ENCODE measurements at places on chromosomes 4 and X.
A peak's percentile ranks its signal among the peaks of the same experiment; 100 is the strongest.

- no peaks in the 10 kb centered on the region for H3K4me1 ChIP-seq
- no peak for DNase-seq
Measured at GRCh38 chr4:17962171-17962570, 59.4 kb downstream of the LCORL start.

DNA sequence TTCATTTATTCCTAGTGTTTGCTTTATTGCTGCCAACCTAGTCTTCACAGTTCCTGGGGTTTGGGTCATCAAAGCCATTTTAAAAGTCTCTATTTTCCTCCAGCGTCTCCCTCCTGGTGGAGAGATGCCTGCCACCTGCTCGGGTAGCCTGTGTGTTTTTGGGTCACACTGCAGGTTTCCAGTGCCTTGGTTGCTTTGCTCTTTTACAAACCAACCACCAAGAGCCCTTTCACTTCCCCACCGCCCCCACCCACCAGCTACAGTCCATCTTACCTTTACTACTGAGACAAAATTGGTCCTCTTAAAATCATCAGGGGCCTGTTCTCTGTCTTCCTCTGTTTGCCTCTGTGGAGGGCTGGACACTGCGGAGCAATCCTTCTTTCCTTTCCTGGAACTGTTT lies 280.5 kb upstream of the GATB start:
- H3K4me3 ChIP-seq = no peak overlapping the region
- peaks cover 9% of the 10 kb centered on the region for H3K4me1 ChIP-seq
- H3K27ac ChIP-seq = no peak overlapping the region
- no peaks in the 10 kb centered on the region for H3K36me3 ChIP-seq
- DNase-seq = no peak
- H3K27me3 ChIP-seq = peaks cover 24% of the 10 kb centered on the region

DNA sequence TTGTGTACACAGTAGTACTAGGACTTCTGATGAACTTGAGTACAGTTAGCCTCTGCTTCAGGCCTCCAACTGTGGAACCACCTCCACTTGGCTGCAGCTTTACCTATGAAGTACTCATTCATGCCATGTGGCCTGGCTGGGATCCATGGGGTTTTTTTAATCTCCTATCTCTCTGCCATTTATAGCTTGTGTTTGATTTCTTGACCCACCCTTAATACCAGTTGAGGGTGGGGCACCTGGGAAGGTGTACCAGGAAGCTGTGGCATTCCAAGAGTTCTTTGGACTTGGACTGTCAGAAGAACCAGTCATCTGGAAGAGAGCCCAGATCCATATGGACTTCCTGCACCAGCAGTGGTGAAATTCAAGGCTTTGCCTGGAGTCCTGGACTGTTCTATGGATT lies 230.1 kb downstream of the SHROOM3 start:
- peaks cover 39% of the 10 kb centered on the region for H3K4me1 ChIP-seq
- no peaks in the 10 kb centered on the region for H3K27me3 ChIP-seq
- DNase-seq = peak; percentile 90
- no peak overlapping the region for H3K4me3 ChIP-seq
- peak overlapping the region; percentile 76 for H3K27ac ChIP-seq

GRCh38 chrX:2960861-2961515 lies 31.8 kb upstream of the ARSD start:
- H3K36me3 ChIP-seq = no peaks in the 10 kb centered on the region
- H3K4me3 ChIP-seq = no peak overlapping the region
- DNase-seq = no peak
- no peak overlapping the region for H3K27ac ChIP-seq
- H3K4me1 ChIP-seq = no peaks in the 10 kb centered on the region

- H3K27me3 ChIP-seq = no peaks in the 10 kb centered on the region
- H3K4me3 ChIP-seq = no peak overlapping the region
- H3K4me1 ChIP-seq = no peaks in the 10 kb centered on the region
Measured at GRCh38 chr4:83589279-83589678, 53.4 kb downstream of the GPAT3 start.

DNA sequence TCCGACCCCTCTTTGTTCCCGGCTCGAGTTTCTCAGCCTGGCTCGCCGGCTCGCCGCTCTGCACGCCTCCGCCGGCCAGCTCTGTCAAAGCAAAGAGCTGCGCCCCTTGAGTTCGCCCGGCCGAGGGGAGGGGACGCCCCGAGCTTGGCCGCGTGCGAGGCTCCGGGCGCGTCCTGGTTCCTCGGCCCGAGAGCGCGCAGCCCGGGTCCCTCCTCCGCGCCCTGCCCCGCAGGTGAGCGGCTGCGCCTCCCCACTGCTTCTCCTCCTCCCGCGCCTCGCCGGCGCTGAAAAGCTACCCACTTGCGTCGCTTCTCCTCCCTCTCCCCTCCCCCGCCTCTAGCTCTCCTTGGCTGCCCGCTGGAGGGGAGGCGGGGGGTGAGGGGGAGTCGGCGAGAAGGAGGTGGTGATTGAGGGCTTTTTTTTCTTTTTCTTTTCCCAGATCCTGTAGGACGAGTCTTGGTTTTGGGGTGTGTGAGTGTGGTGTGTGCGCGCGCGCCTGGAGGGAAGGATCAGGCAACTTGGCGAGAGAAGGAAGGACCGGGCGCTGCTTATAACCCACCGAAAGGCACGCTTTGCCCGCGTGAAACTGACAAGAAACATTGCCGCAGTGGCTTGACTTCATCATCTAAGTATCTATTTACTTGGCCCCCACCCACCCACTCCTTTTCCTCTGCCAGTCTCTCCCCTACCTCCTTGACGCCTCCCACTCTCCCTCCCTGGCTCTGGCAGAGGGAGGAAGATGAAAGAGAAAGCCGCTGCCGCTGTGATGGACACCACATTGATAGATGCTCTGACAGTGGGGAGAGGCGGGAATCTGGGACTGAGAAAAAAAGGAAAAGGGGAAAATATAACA lies at the start of gene LEF1:
Gene LEF1, minus strand, starts transcription at position 262 of the 853 bp plus-strand sequence. CDS start 1,165 bp downstream, outside the sequence.
- H3K27ac ChIP-seq = peak within 1 kb of the TSS; percentile 25
- H3K36me3 ChIP-seq = no peaks in the 10 kb centered on the region
- peaks cover 100% of the 10 kb centered on the region for H3K27me3 ChIP-seq
- peaks cover 47% of the 10 kb centered on the region for H3K4me1 ChIP-seq
- DNase-seq = peak; percentile 33

DNA sequence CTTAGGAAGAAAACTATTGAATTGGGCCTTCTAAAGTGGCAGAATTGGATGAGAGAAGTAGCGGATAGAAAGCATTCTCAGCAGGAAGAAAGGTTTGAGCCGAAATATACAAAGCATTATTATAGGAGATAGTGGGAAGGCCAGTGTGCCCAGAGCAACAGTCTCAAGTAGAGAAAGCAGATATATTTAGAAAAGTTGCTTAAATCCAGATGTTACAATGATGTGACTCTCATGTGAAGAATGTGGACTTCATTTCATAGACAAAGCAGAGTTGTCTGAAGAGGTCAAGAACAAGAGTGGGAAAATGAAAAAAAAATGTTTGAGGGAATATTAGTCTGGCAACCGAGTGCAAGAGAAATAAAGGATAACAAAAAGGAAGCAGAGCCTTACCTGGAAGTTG lies 66.9 kb downstream of the SYNPO2 start:
- H3K27ac ChIP-seq = peak overlapping the region; percentile 66
- H3K4me3 ChIP-seq = no peak overlapping the region
- H3K27me3 ChIP-seq = no peaks in the 10 kb centered on the region
- DNase-seq = no peak
- H3K4me1 ChIP-seq = peaks cover 6% of the 10 kb centered on the region
- no peaks in the 10 kb centered on the region for H3K36me3 ChIP-seq

- no peaks in the 10 kb centered on the region for H3K4me1 ChIP-seq
- DNase-seq = no peak
- H3K27ac ChIP-seq = no peak overlapping the region
- no peaks in the 10 kb centered on the region for H3K27me3 ChIP-seq
- H3K36me3 ChIP-seq = no peaks in the 10 kb centered on the region
- H3K4me3 ChIP-seq = no peak overlapping the region
Measured at GRCh38 chrX:40484408-40485091, 96.2 kb upstream of the ATP6AP2 start.

GRCh38 chr4:139900964-139901376 lies 235.4 kb downstream of the MGST2 start:
- no peaks in the 10 kb centered on the region for H3K27me3 ChIP-seq
- no peaks in the 10 kb centered on the region for H3K36me3 ChIP-seq
- no peak overlapping the region for H3K4me3 ChIP-seq
- DNase-seq = no peak
- no peak overlapping the region for H3K27ac ChIP-seq

DNA sequence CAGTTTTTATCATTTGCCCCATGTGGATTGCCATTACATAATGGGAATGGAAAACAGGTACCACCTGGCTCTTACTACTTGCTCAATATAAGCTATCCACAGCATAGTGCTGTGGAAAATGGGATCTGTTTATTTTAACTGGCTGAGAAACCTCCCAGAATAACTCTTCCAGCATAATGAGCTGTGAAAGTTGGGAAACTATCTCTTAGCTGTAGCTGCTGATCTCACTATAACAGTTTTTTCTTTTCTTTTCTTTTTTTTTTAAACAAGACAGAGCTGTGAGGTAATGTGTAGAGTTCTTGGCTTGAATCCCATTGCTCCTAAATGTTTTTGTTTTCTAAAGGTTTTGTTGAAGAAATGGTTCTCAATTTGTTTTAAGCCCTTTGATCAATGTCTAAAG lies 988.3 kb downstream of the PCDH19 start:
- no peaks in the 10 kb centered on the region for H3K36me3 ChIP-seq
- no peak overlapping the region for H3K4me3 ChIP-seq
- H3K27me3 ChIP-seq = no peaks in the 10 kb centered on the region
- no peak overlapping the region for H3K27ac ChIP-seq

- no peak overlapping the region for H3K4me3 ChIP-seq
- no peaks in the 10 kb centered on the region for H3K4me1 ChIP-seq
- no peak for DNase-seq
Measured at GRCh38 chr4:185786422-185786821, 25.6 kb downstream of the SORBS2 start.

DNA sequence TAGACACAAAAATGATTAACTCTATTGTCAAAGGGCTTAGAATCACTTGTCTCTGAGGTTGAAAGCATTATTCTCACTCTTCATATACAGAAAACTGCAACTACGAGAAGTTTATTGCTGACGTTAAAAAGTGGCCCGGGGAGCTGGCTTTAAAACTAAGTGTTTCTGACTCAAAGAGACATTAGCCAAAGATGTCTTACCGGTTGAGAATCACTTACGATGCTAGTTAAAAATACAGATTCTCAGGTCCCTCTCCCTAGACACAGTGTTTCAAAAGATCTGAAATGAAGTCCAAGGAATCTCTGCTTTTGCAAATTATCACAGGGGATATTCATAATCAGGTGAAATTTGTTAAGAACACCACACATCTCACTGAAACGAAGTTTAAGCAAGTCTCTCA lies 1.2 kb downstream of the GNPDA2 start:
- H3K4me3 ChIP-seq = peak overlapping the region; percentile 80
- H3K27me3 ChIP-seq = no peaks in the 10 kb centered on the region
- H3K4me1 ChIP-seq = peaks cover 21% of the 10 kb centered on the region
- no peaks in the 10 kb centered on the region for H3K36me3 ChIP-seq
- DNase-seq = no peak
